ENCODE measurements at places on chromosomes 12 and 14.

DNA sequence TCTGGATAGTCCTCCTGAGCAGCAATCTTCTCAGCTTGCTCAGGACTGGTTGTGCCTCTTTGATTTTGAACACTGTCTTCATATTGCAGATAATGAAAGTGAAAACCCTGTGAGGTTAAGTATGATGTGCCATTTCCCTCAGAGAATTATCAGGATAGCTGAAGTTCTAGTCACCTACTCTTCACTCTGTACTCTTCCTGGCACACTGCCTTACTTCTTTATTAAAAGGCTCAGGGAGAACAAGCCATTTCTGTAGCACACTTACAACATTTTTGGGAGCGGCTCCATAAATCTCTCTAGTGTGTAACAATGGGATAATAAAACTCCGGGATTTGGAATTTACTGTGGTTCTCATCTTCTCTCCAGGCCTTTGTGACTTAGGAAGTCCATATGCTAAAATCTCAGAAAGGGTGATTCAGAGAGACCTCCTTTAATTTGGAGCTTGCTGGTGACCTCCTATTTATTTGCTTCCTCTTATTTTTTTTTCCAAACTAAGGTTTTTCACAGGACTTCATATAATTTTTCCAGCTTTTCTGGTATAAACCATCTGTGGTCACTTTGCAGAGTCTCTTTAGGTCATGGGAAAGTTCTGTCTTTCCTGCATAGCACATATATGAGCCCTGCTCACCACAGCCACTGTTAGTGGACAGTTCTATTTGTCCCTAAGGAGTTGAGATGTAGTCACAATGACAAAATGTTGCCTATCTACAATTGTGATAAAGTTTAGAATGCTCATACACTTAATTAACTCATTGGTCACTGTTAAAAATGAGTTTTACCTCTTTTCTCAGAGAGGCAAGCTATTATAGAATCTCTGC, 53.5 kb upstream of the LDHB start:
- H3K27ac ChIP-seq = no peak overlapping the region
- no peaks in the 10 kb centered on the region for H3K36me3 ChIP-seq
- no peak for DNase-seq
- no peak overlapping the region for H3K4me3 ChIP-seq
- no peaks in the 10 kb centered on the region for H3K4me1 ChIP-seq
- peaks cover 3% of the 10 kb centered on the region for H3K27me3 ChIP-seq

DNA sequence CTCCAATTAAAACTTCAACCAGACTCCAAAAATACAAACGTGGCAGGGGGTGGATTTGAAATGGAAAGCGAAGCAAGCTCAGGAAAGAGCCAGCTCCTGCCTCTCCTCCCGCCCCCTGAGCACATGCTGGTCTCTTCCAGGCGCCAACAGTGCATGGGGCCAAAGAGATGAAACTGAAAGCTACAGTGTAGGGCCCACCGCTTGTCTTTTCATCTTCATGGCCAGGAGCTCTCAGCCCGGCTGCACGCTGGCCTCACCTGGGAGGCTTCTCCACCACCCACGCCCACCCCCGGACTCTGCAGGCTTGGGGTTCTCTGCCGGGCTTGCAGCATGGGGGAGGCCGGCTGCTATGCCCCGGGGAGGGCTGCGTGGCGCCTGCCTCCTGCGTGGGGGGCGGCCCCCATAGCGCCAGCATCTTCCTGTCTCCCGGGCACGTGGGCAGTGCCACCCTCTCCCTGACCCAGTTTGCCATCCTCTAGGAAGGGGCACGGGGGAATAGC, 2.0 kb downstream of the RIMBP2 start:
- no peaks in the 10 kb centered on the region for H3K4me1 ChIP-seq
- no peak overlapping the region for H3K4me3 ChIP-seq
- no peak overlapping the region for H3K27ac ChIP-seq
- H3K36me3 ChIP-seq = no peaks in the 10 kb centered on the region
- no peak for DNase-seq
- H3K27me3 ChIP-seq = peaks cover 4% of the 10 kb centered on the region

GRCh38 chr12:22529281-22530060, 14.9 kb downstream of the C2CD5 start:
- peak; percentile 35 for DNase-seq
- peaks cover 49% of the 10 kb centered on the region for H3K4me1 ChIP-seq
- H3K36me3 ChIP-seq = peaks cover 33% of the 10 kb centered on the region
- no peaks in the 10 kb centered on the region for H3K27me3 ChIP-seq

DNA sequence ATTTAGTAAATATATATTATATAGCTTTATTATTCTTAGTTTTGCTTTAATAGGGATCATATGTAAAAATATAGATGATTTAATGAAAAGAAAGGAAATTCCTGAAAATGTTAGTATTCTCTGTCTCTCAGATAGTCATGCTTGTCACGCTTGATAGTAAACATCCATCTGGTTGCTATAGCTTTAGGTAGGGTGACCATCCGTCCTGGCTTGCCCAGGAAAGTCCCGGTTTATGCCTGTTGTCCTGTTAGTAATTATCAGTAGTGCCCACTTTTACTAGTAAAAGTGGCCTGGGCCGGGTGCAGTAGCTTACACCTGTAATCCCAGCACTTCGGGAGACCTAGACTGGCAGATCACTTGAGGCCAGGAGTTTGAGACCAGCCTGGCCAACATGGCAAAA, 23.8 kb downstream of the CFAP54 start:
- H3K4me1 ChIP-seq = peaks cover 29% of the 10 kb centered on the region
- no peak overlapping the region for H3K27ac ChIP-seq

DNA sequence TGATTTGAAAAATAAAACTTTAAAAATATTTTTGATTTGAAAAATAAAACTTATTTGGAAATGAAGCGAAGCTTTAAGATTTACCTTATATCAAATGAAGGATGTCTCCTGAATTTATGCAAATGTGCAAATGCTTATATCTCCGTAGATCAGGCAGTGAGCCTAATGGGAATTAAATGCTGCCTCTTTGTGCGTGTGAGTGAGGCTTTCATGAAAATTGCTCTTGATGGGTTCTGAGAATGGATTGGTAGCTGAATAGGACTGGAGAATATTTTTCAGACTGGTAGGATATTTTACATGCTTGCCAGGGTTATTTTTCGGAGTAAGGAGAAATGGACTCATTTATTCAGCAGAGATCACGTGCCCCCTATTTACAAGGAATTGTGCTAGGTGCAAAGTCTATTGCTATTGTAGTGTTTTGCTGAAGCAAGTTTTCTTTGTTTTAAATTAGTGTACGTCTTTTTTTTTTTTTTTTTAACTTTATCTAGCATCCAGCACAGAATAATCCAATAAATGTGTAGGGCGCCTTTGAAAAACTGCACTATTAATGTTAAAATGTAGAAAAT, 2.4 kb downstream of the VRK1 start:
- peaks cover 2% of the 10 kb centered on the region for H3K27me3 ChIP-seq
- H3K4me1 ChIP-seq = peaks cover 48% of the 10 kb centered on the region
- peak overlapping the region; percentile 48 for H3K27ac ChIP-seq
- DNase-seq = no peak

GRCh38 chr12:27123642-27124041, 41.3 kb upstream of the C12orf71 start:
- H3K27ac ChIP-seq = no peak overlapping the region
- no peaks in the 10 kb centered on the region for H3K36me3 ChIP-seq
- no peak for DNase-seq
- H3K27me3 ChIP-seq = no peaks in the 10 kb centered on the region
- H3K4me3 ChIP-seq = no peak overlapping the region
- H3K4me1 ChIP-seq = no peaks in the 10 kb centered on the region

DNA sequence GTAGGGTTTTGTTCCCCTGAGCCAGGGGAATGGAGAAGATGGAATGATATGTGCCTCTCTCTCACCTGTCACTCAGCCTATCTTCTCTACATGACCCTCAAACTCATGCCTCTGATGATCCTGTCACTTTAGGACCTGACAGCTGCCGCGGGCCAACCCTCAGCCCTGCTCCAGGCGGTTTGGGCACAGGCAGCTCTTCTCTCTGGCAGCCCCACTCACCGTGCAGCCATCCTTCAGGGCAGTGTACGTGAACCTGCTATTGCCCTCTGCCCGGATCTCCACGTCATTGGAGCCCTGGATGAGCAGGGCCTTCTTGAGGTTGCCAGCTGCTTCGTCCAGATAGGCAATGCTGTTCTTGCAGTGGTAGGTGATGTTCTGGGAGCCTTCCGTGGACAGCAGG, 10.5 kb downstream of the TMEM106C start:
- DNase-seq = no peak
- H3K27me3 ChIP-seq = peaks cover 21% of the 10 kb centered on the region
- H3K4me1 ChIP-seq = no peaks in the 10 kb centered on the region
- no peak overlapping the region for H3K27ac ChIP-seq
- H3K4me3 ChIP-seq = no peak overlapping the region

- no peaks in the 10 kb centered on the region for H3K36me3 ChIP-seq
- peak within 1 kb of the TSS; percentile 98 for H3K27ac ChIP-seq
- H3K27me3 ChIP-seq = peaks cover 1% of the 10 kb centered on the region
- peak; percentile 84 for DNase-seq
Measured at GRCh38 chr12:11649413-11650285, at the start of gene ETV6. Gene ETV6 (plus strand): TSS chr12:11649674. CDS start chr12:11650128, 454 bp downstream.

- H3K36me3 ChIP-seq = peaks cover 36% of the 10 kb centered on the region
- no peak overlapping the region for H3K4me3 ChIP-seq
- H3K27ac ChIP-seq = peak overlapping the region; percentile 6
- no peak for DNase-seq
- no peaks in the 10 kb centered on the region for H3K27me3 ChIP-seq
Measured at GRCh38 chr12:67677166-67677565, 28.6 kb downstream of the DYRK2 start.

DNA sequence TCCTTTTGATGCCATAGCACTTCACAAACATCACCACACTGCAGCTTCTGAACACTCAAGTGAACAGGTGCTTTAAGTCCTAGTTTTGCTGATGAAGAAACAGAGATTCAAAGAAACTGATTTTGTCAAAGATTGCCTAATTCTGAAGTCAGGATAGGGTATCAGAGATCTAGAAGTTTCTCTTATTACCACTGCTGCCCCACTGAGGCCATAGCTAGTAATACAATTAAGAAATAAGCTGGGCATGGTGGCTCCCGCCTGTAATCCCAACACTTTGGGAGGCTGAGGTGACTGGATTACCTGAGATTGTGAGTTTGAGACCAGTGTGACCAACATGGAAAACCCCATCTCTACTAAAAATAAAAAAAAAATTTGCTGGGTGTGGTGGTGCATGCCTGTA, 458.3 kb upstream of the SEL1L start:
- no peak for DNase-seq
- no peaks in the 10 kb centered on the region for H3K4me1 ChIP-seq
- H3K36me3 ChIP-seq = peaks cover 5% of the 10 kb centered on the region

DNA sequence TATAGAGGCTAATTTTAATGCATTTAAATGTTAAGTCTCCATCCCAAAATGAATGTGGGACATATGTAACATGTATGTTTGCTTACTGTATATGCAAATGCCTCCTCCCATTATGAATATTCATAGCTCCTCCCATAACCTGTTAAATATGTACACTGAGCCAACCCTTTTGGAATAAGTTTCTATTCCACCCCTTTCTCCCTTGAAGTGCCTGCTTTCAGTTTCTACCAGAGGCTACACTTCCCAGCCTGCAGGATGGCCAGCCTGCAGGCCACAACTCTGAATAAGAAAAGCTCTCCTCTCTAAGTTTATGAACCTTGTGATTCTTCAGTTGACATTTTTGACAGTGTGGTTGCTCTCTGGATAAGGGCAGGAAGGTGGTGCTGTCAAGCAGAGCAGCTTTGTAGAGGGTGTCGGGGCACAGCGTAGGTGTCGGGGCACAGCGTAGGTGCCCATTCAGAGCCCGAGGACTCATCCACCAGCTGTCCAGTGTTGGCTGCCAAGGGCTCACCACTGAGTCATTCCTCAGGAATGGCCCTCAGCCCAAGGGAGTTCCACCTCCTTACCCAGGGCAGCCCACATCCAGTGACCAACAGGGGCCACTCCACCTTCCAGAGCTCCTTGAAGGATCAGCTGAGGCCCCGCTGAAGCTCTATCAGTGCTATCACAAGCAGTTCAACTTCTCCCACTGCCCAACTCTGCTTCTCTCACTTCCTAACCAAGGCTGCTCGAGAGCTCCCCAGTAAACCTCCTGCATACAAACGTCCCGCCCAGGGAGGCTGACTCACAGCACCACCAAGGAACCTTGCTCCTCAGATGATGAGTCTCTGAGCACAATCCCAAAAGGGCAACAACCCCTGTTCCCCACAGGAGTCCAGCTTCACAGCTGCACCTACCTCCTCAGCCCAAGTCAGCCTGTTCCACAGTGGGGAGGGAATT, 31.4 kb downstream of the VWF start:
- peak; percentile 89 for DNase-seq
- peaks cover 2% of the 10 kb centered on the region for H3K27me3 ChIP-seq
- H3K36me3 ChIP-seq = no peaks in the 10 kb centered on the region
- H3K27ac ChIP-seq = peak overlapping the region; percentile 84

DNA sequence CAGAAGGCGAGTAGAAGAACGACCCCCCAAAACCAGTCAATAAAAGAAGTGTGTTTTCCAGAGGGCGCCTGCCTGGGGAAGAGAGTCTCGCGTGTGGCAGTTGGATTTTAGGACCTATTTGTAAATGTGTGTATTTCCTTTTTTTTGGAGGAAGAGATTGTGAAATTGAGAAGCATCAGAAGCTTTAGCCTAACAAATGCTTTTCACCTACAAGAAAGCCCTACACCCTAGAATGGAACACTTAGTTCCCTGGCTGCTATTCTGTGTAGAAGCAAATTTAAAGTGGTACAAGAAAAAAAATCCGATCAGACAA, 1.3 kb downstream of the RCOR1 start:
- H3K27ac ChIP-seq = peak overlapping the region; percentile 56
- peaks cover 3% of the 10 kb centered on the region for H3K27me3 ChIP-seq

DNA sequence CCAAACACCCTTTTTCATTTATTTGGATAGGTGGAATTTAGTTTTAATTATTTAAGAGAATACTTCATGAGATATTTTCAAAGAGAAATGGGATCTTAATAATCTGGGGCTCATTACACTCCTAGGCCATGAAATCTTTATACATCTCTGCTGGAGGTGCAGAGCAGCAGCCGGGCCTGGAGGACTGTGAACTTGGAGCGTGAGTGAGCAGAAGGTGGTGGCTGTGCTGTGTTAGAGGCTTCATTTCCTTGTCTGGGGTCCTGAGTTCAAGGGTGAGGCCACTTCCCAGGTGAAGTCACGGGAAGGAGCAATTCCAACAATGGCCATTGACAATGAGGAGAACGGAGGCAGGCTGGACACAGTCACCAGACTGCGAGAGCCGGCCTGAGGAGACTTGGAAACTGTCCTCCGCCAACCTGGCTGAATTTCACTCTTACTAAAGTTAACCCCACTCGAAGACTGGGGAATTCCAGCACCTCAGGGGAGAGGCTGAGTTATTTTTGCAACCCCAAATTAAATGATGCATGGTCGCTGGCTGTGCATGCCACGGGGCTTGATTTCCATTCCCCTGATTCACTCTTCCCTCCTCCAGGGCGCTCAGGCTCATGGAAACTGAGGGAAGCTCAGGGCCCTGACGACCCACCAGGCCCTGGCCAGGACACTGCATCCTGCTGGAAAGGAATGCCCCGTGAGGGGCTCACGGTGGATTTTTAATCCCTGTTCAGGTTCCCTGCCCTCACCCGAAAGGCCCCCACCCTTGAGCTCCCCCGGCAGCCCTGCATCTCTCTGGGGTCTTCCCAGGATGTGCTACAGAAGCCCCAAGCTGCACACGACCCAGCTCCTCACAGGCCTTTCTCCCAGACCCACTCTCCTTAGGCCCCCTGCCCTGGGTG, 22.6 kb upstream of the TRAF3 start:
- H3K27ac ChIP-seq = no peak overlapping the region
- H3K36me3 ChIP-seq = 0 out of 2 replicates have a peak, but pooled peaks cover 6% of the 10 kb centered on the region
- peaks cover 4% of the 10 kb centered on the region for H3K27me3 ChIP-seq
- H3K4me3 ChIP-seq = no peak overlapping the region
- H3K4me1 ChIP-seq = peaks cover 6% of the 10 kb centered on the region
- DNase-seq = no peak

GRCh38 chr12:115752913-115753726, 524.4 kb downstream of the MED13L start:
- H3K36me3 ChIP-seq = no peaks in the 10 kb centered on the region
- peak overlapping the region; percentile 90 for H3K4me3 ChIP-seq
- no peaks in the 10 kb centered on the region for H3K27me3 ChIP-seq
- peaks cover 81% of the 10 kb centered on the region for H3K4me1 ChIP-seq
- peak overlapping the region; percentile 98 for H3K27ac ChIP-seq
- peak; percentile 87 for DNase-seq
